ENCODE measurements at places on chromosomes 11 and 22.

DNA sequence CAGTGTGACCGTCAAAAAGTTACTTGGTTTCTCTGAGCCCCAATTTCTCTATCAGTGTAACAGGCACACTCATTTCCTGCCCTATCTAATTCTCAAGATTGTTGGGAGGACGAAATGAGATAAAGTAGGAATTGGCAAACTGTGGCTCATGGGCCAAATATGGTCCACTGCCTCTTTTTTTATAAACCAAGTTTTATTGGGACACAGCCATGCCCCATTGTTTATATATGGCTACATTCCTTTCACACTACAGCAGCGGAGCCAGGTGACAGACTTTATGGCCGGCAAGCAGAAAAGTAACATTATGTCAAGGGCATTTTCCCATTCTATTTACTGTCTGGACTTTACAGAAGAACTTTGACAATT lies 116.7 kb upstream of the TIMP3 start:
- no peak for DNase-seq

DNA sequence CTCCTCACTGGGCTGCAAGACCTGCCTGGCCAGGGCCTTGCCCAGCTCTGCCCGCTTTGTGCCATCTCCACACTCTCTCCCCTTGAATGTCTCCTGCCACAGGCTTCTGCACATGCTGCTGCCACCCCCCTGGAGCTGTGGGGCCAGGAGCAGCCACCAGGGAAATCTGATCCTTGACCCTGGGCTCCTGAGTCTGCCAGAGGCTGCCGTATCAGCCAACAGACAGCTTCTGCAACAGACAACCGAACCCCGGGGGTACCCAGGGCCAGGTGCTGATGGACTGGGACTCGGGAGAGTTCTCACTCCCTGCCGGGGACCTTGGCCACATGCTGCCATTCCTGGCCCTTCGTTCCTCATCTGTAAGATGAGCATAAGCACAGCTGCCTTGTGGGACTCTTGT lies 3.3 kb upstream of the PPARA start:
- no peak for DNase-seq

- DNase-seq, result peak; percentile 20
These were observed 150.1 kb upstream of the UBASH3B start for GRCh38 chr11:122505304-122506006.

DNA sequence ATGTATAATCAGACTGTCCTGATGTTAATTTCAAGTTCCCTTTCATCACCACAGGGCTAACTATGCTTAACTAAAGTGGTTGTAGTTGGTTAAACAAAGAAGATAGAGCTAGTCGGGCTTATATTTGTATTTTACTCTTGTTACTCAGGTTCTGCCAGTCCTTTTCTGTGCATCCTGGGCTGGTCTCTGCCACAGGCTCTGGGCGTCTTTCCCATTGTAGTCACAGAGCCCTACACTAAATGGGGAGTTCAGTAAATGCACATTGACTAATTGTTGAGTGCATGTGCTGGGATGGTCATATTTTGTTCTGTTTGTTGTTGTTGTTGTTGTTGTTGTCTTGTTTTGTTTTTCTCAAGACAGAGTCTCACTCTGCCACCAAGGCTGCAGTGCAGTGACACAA lies 125.4 kb upstream of the PGR start:
- no peak for DNase-seq

- no peak for DNase-seq
These were observed 1.1 kb downstream of the DNAL4 start for GRCh38 chr22:38792833-38793232.

DNA sequence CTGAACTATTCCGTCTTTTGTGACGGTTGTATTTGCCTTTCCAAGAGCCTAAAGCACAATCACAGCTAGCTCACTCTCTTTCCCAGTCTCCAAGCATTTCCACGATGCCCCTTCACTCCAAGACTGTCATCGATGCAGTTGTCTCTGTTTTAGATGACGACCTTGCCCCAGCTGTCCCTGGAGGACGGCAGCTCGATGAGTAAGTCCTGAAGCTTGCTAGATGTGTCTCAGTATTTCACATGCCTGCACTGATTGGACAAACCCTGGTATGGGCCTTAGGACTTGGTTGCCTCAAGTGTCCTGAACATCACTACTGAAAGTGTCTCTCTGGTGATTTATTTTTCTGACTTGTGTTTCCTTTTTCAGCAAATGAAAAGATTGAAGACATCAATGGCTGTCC lies 129.9 kb downstream of the NAV2 start:
- DNase-seq, result no peak

- no peak for DNase-seq
These were observed 131.4 kb downstream of the DCDC1 start for GRCh38 chr11:31237819-31238760.

GRCh38 chr11:14673824-14674405 lies 30.3 kb downstream of the PDE3B start:
- DNase-seq, result no peak

- DNase-seq, result no peak
These were observed 101.0 kb downstream of the ARL14EP start for GRCh38 chr11:30423886-30424285.

DNA sequence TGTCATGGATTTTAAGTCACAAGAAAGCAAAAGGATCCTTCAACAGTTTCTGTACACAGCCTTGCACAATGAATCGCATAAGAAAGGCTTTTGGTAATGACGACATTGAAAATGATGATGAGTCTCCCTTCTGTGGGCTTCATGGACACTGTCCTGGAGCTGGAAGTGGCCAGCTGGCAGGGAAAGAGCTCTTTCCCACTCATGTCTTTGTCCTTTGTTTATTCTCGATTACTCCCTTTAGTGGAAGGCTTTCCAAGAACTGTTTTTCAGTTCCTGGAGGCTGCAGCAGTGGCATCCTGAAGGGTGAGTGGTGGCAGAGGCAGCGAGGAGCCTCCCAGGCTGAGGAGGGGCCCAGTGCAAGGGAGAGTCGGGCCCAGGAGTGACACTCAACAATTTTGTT lies 505.2 kb downstream of the NTM start:
- no peak for DNase-seq

DNA sequence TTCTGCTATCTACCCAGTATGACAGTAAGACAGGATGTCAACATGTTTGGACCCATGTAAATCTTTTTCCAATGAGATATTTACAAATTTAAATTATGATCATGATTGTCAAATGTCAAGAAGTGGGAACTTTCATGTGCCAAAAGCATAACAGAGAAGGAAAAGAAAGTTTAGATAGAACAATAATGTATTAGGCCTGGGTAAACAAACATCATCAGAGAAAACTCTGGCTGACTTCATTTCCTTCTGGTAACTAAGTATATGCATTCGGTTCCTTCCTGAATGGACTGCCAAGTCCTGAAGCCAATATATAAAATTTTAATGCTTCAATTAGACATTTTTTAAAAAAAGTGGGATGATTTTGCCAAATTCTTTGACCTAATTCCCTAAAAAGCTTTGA lies 16.5 kb downstream of the RNF141 start:
- DNase-seq, result no peak

GRCh38 chr11:123231256-123231655 lies 36.2 kb upstream of the CLMP start:
- DNase-seq, result no peak

- no peak for DNase-seq
These were observed 117.2 kb upstream of the IGLL5 start for GRCh38 chr22:22770280-22770871.

GRCh38 chr22:23772315-23772648 lies 367 bp upstream of the MMP11 start:
- DNase-seq, result no peak

DNA sequence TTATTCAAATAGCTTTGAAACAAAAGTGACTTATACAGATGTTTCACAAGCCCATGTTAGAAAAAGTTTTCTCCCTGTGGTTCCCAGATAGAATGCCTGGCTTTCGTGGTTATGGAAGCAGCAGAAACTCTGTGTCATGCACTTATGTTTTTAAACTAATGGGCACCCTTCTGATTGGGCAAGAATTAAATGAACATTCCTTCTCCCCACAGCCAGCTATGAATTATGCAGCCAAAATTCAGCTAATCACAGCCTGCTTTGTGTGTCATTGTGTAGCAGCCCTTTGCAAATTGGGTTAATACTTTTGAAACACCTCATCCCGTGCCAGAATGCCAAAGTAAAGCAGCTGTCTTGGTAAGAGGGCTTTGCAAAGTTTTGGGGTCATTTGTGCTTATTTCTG lies 46.9 kb downstream of the PANX1 start:
- DNase-seq, result no peak

- DNase-seq, result no peak
These were observed at the start of gene OR5I1 for GRCh38 chr11:55936300-55936699. TSS of gene OR5I1 (minus strand) at chr11:55936400. CDS start at chr11:55936400, 0 bp downstream.

Data from NCI-H2081 treated with DMSO at 0.1 percent for 48 hours (cell line).